ENCODE measurements at places on chromosomes 12 and 14.

- no peak for DNase-seq
Measured at GRCh38 chr12:64103825-64104740, 118.0 kb downstream of the KICS2 start.

- no peak for DNase-seq
Measured at GRCh38 chr12:72207079-72207478, 65.1 kb upstream of the TRHDE start.

DNA sequence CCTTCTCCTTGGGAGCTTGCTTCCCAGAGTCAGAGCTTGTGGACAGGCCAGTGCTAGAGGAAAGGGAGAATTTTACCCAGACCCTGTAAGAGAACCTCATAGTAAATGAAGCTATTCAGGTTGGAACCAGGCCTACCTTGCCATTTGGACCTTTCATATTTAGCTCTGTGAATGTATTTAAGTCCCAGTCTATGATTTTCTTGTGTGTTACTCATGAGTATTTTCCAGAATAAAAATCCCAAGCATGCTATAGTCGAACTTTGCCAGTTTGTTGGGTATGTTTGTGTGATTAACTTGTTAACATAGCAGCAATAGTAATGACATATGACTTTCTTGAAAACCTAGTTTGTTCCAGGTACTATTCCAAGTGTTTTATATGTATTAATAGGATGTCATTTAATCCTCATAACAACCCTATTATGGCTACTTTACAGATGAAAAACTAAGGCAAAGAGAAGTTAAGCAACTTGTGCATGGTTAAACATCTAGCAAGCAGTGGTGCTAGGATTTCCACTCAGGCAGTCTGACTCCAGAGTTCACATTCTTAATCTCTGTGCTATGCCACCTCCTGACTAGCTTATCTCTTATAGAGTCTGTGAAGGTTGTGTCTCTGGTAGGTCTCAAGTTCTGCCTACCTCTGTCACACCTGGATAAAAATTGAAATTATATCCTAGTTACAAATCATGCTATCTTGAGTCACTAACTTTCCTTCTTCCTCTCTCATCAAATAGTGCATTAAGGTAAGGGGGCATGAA lies 47.9 kb upstream of the GARIN2 start:
- DNase-seq, result no peak

DNA sequence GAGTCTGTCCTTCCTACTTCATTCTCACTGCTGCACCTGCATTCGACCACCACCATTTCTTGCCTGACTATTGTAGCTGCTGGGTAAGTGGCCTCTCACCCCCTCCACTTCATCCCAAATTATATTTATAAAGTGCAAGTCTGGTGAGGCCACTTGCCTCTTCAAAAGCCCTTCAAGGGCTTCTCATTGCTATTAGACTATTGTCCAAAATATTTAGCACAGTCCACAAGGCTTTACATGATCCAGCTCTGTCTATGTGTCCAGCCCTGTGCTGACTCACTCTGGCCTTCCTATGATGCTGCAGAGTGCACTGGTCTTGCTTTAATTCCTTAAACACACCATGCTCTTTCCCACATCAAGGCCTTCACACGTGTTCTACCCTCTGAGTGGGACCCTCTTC lies 46.0 kb downstream of the PAH start:
- no peak for DNase-seq

DNA sequence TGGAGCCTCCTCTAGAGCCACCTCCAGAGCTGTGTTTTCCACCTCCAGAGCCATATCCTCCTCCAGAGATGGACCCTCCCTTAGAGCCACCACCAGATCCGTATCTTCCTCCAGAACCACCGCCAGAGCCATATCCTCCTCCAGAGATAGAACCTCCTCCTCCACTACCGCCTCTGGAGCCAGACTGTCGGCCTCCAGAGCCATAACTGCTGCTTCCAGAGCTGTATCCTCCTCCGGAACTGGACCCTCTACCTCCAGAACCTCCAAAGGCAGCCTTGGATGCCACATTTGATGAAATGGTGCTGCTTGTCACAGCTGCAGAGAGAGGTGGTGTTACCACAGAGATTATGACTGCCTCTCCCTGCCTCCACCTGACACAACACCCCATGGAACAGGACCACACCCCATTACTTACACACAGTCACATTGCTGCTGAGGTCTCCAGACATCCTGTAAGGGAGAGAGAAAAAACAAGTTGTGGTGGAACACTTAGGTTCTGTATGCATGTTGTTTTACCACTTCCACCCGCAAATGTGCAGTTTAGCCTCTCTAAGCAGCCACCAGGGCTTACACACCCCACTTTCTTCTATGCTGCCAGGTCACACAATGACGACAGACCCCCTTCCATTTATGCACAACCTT lies 6.8 kb downstream of the KRT2 start:
- DNase-seq, result no peak

GRCh38 chr12:130557886-130558765 lies 158.0 kb downstream of the RIMBP2 start:
- no peak for DNase-seq

DNA sequence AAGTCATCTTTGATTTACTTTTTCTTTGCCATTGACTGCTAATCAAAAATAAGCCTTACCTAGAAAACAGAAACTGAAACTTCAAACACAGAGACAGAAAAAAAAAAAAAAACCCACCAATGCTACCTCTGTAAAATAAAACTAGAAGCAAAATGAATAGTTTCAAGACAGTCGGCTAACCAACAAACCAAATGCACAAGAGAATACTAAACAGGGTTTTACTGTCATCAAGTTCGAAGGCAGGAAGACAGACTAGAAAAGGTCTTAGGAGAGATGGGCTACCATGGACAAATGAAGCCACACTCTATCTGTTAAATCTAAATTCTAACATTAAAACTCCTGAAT lies 59.5 kb downstream of the SEL1L start:
- DNase-seq, result no peak

DNA sequence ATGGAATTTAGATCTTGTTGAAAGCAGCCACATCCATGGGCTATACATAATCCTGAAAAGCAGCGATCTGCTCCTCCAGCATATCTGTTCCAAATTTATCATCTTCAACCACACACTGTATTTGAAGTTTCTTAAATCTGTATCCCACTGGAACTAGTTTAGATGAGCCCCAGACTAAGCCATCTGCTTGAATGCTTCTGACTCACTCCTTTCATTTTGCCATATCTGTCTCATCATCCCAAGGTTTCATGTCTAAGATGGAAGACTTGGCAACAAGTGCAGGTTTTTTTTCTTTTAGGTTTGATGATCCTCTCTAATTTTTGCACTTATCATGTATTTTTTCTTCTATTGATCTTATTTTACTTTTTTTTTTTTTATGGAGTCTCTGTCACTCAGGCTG lies 54.4 kb upstream of the TMEM263 start:
- no peak for DNase-seq

DNA sequence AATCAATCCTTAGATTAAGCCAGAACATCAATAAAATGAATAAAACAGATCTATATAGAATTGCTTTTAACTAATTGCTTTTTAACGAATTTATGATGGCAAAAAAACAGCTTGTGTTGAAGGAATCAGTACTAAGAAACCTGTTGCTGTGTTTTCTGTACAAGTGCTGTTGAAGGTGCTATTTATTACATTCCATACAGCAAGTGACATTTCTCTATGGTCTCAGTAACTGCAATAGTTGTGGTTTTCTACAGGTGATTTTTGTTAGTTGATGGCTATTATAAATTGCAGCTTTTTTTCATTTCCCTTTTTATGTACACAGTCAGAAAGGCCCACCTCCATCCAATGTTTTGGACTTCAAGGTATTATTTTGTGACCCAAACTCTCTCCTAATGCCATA lies 56.6 kb downstream of the SLC2A13 start:
- no peak for DNase-seq

- DNase-seq, result no peak
Measured at GRCh38 chr12:57128519-57129247, 400 bp downstream of the LRP1 start.
